SW 1271 (cell line): ENCODE measurements at places on chromosomes 12 and 14.

DNA sequence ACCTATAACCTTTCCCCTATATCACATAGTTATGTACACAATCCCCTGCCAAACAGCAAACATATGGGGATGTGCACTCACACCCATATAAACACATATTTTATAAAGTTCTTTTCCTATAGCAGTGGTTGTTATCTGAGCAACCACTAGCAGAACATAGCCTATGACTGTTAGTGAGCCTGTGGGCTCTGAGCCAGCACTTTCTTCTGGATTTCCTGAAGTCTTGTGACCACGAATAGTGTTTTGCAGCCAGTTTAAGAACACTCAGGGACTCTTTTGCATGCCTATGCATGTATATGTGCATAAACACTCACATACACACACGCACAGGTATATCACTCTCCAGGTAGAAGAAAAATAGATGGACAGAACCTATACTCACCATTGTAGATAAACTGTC is 17.1 kb downstream of the TESPA1 start:
- no peak for DNase-seq

- DNase-seq: no peak
Observed at GRCh38 chr12:30813525-30814294, 59.0 kb upstream of the CAPRIN2 start.

GRCh38 chr12:128693115-128693514 is 130.6 kb downstream of the SLC15A4 start:
- DNase-seq: no peak

- no peak for DNase-seq
Observed at GRCh38 chr12:41365653-41366171, 177.6 kb downstream of the PDZRN4 start.

GRCh38 chr14:103070971-103071542 is 13.0 kb upstream of the LBHD2 start:
- DNase-seq: no peak

GRCh38 chr12:23352670-23353069 is 596.8 kb downstream of the SOX5 start:
- no peak for DNase-seq

DNA sequence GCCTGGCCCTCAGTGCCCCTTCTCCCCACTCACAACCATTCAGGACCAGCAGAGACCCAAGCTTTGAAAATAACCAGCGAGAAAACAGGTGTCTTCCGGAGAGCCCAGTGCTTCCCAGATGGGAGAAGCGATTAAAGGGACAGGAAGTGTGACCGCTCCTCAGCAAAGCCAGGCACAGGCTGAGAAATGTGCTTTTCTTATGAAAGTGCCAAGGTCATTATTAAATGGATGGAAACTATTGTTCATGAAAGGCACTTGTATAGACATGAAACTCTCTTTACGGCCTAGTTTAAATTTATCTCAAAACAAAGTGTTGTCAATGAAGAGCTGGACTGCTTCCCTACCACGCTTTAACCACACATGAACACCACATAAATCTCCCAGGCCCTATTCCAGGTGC is 210.4 kb downstream of the SPTSSA start:
- no peak for DNase-seq

DNA sequence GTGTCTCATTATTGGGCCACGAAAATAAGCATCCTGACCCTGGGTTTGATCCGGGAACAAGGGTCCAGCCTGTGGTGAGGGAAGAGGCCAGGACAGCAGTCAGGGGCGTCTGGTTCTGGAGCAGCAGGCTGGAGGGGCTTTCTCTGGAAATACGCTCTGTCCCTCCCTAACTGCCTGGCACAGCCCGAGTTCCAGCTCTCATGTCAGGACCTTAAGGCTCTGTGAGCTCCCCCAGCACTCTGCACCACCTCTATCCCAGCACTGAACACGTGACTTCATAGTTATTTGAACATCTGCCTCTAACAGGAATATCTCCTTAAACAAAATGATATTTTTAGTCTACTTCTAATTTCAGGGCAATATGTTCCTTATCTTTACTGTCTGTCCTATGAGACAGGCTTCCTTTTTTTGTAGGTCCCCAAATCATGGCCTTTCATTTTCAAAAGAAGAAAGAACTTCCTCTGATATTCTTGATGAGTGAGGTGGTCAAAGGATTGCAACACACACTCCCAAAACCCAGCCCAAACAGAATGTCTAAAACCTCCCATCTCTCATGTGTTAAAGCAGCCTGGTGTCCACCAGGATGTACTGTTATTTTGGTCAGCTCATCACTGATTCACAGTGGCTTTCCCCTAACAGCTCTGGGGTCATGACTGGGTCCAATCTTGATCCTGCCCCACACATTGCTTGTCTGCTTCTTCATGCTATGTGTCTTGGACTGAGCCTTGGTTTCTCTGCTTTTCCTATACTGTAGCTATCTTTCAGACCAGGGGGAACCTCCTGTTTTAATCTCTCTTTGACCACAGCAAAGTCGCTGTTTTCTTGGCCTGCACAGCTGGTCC is 9.7 kb downstream of the AQP6 start:
- DNase-seq: no peak

GRCh38 chr14:104563191-104563741 is 16.3 kb upstream of the C14orf180 start:
- no peak for DNase-seq

DNA sequence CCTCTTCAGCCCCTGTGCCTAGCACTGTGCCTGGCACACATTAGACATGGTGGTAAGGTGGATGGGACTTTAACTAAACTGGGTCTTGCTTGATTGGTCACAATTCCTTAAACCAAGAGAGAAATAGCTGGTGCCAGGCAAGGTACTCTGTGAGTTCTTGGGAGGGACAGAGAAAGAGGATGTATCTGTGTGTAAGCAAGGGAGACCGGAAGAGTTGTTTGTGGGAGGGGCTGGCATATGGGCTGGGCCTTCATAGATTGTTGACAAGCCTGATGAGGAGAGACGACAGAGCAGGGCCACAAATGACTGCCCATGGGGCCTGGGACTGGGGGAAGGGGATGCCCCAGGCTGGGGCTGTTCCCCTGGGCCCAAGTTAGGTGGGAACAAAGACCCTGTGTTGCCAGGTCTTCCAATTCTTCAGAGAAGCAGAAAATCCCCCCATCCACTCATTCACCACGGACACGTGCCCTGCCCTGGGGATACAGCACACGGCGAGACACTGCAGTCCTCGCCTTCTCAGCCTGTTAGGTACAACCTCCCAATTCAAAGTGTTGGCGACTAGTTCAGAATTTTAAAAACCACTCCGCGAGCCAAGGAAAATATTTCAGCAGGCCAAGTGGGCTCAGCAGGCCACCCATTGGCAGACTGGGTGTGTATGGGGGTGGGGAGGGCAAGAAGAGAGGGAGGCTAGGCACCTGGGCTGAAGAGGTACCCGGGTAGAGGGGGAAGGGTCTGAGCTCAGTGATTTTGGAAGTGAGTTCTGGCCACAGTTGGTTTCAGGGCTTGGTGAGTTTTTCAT is 11.4 kb upstream of the CYP46A1 start:
- no peak for DNase-seq

DNA sequence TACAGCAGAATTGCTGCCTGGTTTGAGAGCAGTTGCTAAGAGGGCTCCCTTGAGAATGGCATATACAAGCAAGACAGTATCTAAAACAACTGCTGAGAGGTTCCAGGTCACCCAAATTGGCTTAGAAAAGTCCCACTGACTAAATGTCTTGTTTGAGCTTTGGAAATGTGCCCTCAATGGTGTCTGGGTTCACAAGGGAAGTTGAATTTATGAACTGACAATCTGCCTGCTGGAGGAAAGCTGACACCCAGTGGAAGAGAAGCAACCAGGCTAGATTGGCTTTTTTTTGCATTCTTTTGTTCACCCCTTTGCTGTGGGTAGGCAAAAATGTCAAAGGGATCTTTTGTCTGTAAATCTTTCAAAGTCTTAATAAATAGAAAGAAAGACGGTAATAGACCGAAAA is 44.6 kb upstream of the NPFF start:
- no peak for DNase-seq

GRCh38 chr14:95163132-95163531 is 5.8 kb upstream of the DICER1 start:
- DNase-seq: no peak

- DNase-seq: no peak
Observed at GRCh38 chr12:54352891-54353874, 11.1 kb downstream of the GPR84 start.

GRCh38 chr14:88562831-88563686 is at the start of gene ZC3H14:
Gene ZC3H14 (plus strand): TSS chr14:88563037. CDS start chr14:88563134, 97 bp downstream.
- DNase-seq: peak; percentile 52

DNA sequence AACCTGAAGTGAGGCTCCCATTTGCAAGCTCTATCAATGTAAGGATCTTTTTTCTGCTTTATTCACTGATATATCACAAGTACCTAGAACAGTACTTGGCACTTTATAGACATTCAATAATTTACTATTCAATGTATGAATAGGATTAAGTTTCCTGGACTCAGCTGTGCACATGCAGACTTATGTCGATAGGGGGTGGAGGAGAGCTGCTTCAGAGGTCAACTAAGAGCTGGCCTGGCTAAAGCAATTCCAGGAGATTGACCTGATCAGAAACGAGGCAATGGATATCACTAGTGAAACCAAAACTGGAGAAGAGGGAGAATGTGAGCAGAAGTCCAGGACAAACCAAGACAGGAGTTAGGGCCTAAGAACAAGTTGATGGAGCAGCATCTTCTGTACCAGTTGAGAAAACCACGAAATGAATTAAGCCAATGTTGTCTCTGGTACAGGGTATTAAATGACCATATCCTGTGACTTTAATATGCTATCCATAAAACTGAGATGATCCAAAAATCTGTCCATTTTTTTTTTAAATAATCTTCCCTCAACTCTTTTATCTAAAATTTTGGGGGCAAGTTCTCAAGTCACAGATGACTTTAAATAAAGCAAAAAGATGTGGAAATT is 169.2 kb downstream of the PIK3C2G start:
- peak; percentile 17 for DNase-seq

DNA sequence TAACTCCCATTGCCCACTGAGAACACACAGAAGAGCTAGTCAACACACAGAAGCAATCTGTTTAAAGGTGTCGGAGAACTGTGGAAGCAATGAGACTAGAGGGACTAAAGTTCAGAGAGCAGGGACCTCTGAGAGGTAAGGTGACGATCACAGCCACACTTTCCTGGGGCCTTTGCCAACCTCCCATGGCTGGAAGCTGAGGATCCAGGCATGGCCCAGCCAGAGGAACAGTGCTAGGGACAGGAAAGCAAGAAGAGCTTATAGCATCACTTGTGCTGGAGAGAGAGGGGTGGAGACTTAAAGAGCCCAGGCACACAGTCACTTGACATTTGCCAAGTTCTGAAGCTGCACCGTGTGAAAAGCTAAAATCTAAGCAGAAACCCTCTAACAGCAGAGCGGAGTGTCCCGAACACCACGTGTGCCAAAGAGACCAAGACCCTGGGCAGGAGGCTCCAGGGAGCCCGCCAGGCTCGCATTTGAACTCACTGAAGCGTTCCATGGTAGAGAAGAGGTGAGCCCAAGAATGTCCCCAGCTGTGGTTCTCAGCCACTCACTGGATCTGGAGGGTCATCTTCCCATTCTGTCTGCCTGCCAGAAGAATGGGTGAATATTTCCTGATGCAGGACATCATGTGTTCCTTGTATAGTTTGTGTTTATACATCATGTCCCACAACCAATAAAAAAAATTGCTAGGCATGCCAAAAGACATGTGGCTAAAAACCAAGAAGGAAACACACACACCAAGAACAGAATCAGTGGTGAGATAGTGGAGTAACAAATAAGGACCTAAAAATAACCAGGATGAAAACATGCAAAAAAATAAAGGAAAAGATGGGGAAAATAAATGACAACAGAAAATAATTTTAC is 174.0 kb upstream of the C14orf180 start:
- DNase-seq: no peak

DNA sequence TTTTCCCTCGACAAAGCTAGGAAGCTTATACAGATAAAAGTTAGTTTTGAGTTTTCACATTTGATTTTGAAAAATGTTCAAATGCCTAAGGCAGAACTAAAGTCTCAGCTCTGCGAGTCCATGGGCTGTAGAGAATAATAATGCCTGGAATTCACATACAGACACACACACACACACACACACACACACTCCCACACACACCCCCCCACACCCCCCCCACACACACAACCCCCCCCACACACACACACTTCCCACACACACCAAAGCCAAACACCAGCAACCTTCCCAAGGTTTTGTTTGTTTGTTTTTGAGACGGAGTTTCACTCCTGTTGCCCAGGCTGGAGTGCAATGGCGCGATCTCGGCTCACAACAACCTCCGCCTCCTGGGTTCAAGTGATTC is 62.8 kb upstream of the EIF5 start:
- DNase-seq: no peak

GRCh38 chr12:132537836-132538662 is 48.1 kb downstream of the FBRSL1 start:
- DNase-seq: no peak

DNA sequence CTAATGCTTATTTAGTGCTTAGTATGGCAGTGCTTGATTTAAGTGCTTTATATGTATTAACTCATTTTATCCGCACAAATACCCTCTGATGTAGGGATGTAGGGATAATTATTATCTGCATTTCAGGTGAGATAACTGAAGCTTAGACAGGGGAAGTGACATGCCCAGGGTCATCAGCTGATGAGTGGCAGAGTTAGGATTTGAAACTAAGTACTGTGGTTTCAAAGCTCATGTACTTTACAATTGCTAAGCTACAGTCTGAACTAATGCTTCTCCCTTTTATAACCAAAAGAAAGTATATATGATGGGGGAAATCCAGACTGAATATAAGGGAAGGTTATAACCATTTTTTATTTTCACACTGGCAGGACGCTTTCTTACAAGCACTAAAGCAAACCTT is 229.6 kb upstream of the NAV3 start:
- no peak for DNase-seq

GRCh38 chr14:21107283-21107800 is 6.5 kb downstream of the TMEM253 start:
- DNase-seq: no peak

- DNase-seq: no peak
Observed at GRCh38 chr12:131943389-131943788, 6.4 kb upstream of the EP400 start.

- peak; percentile 10 for DNase-seq
Observed at GRCh38 chr14:54976316-54976715, 50.6 kb downstream of the WDHD1 start.

GRCh38 chr12:107368586-107368985 is 275.2 kb upstream of the CRY1 start:
- no peak for DNase-seq

- no peak for DNase-seq
Observed at GRCh38 chr14:59836116-59836515, 34.5 kb downstream of the RTN1 start.

- DNase-seq: no peak
Observed at GRCh38 chr14:66395300-66395699, 90.9 kb upstream of the CCDC196 start.

DNA sequence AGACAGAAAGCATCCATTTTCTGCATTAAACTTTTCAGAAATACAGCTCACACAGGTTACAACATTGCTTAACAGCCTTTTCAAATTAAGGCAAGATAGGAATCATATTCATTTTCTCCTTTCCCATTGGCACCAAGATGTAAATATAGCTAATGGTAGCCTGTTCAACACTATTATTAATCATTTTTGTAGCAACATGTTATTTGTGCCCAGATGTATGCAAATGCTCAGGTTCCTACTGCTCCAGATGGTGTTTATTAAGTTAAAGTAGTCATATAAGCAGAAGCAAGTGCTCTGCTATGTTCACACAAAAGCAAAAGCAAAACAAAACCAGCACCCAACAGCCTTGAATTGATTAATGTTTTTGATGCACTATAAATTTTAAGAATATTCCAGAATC is 1110.6 kb downstream of the SLC6A15 start:
- DNase-seq: no peak

- DNase-seq: peak; percentile 64
Observed at GRCh38 chr14:37246427-37246829, 48.7 kb downstream of the MIPOL1 start.
